ENCODE measurements at places on chromosomes 6 and 20. TPM values are rescaled to one million over a fixed set of nuclear protein-coding genes. Genes with fewer than 3 reads are reported as not detected.

GRCh38 chr20:61850926-61851900 lies 214.5 kb downstream of the TAF4 start:
- peak; percentile 14 for DNase-seq

- DNase-seq = no peak
Observed at GRCh38 chr6:122569230-122569771, 40.9 kb upstream of the PKIB start.

GRCh38 chr6:158231551-158232315 lies 63.6 kb downstream of the GTF2H5 start:
- peak; percentile 74 for DNase-seq

GRCh38 chr20:25553819-25554296 lies 31.5 kb downstream of the NINL start:
- peak; percentile 7 for DNase-seq

ARG1 gene
- total RNA-seq = 1.1 TPM

Data from mucosa of descending colon (tissue), 3 donors.